Trophoblast cell (in vitro differentiated cells and primary cell): ENCODE measurements at places on chromosomes 3 and 15.

DNA sequence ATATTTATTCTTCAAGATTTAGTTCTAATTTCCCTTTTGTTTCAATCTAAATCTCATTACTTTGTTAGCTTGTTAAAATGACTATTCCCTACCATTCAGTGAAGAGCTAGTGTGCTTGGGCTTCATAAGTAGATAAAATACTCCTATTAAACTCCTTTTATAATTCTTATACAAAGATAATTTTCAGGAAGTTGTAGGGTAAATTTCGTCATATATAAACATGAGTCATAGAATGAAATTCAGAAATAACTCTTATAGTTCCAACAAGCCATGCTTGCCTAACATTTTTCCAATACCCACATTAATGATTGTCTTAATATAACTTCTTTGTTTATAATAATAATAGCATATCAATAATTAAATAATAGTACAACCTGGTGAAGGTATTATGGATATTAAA, 407.3 kb downstream of the NAALADL2 start:
- no peak for DNase-seq

- peak; percentile 7 for DNase-seq
Measured at GRCh38 chr3:39809181-39809994, at the start of gene MYRIP. Gene MYRIP, plus strand, starts transcription at chr3:39809609. Its CDS starts 91,208 bp downstream, at chr3:39900817.

DNA sequence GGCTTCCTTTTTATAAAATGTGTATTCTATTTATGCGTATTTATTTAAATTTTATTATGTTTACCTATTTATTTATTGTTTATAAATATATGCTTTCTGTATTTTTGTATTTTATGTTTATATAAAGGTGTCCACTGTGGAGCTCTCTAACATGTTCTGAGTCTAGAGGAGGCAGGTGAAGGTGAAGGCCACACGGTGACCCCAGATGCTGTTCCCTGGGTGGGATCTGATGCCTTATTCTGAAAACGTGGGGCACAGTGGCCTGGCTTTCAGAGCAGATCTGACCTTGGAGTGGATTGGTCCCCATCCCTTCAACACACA, 104.7 kb upstream of the SLC7A14 start:
- DNase-seq: no peak

DNA sequence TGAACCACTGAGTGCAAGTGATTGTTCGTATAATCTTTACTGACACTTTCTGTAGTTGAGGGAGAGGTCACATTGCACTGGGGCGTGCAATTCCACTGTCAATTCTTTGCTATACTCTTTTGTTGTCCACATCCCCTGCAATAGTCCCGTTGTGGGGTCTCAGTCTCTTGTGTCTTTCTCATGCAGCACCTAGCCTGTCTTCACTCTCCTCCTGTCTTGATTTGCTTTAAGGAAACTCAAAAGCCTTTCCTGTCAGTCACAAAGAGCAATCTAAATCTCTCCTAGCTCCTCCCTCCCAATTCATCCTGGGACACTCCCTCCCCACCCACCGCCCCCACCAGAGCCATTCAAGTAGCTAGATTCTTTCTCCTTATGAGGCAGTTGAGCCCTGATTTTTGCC, 13.2 kb upstream of the TMEM158 start:
- no peak for DNase-seq

- no peak for DNase-seq
Measured at GRCh38 chr3:144142151-144142840, 170.7 kb downstream of the DIPK2A start.

GRCh38 chr15:77535845-77536244, 96.9 kb downstream of the LINGO1 start:
- DNase-seq: no peak

- DNase-seq: no peak
Measured at GRCh38 chr15:88649286-88649733, 10.5 kb downstream of the ISG20 start.

DNA sequence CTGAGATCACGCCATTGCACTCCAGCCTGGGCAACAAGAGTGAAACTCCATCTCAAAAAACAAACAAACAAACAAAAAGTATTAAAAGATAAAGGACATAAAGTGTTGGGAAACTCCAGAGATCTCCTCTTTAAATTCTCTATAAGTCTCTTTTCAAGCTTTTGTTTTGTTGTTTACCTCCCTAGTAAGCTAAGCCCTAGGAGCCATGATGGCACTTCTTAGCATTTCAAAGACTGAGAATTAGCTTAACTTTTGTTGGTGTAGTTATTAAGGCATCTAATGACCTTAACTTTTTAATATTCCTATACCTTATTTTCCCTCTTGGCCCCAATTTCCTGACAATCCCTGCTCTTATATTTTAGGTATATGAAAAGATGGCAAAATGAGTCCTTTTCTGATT, 157.3 kb downstream of the ZNF609 start:
- DNase-seq: no peak

DNA sequence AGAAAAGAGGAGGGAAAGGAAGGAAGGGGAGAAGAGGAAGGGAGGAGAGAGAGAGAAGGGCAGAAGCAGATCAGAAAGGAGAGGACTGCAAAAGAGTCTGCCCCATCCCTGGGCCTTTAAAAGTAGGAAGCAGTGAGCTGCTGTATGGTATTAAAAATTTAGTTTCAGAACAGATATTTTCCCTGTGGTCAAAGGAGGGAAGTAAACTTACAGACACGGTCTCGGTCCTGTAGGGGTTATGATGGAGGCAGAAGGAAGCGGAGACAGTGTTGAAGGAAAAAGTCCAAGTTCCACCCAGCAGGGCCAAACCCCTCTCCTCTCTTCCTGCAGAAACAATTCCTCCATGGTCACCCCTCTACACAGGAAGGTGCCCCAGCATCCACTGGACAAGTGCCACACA, 122.0 kb upstream of the PROK2 start:
- no peak for DNase-seq

DNA sequence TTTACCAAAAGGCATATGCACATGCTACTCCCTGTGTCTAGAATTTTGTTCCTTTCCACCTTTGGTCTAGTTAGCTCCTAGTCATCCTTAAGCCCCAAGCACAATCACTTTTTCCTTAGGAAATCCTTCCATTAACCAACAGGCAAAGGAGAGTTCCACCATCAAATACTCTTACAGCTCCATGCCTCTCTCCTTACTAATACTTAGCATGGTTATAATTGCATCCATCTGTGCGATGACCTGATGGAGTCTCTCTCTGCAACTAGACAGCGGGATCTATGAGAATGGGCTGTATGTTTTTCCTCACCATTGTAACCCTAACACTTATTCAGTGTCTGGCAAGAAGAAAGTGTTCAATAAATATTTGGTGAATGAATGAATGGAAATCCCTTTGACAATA, 69.3 kb upstream of the SMAD3 start:
- peak; percentile 37 for DNase-seq

- no peak for DNase-seq
Measured at GRCh38 chr3:20861454-20861853, 675.4 kb upstream of the SGO1 start.

- no peak for DNase-seq
Measured at GRCh38 chr3:111652492-111653180, 57.5 kb upstream of the ZBED2 start.

GRCh38 chr3:32506466-32506865, 3.8 kb upstream of the CMTM6 start:
- no peak for DNase-seq

- DNase-seq: no peak
Measured at GRCh38 chr3:105639131-105639530, 229.7 kb downstream of the CBLB start.
